ENCODE measurements at places on chromosomes 5 and 9.

GRCh38 chr5:116076496-116076895, 8.3 kb upstream of the COMMD10 start:
- DNase-seq: no peak

- DNase-seq: no peak
Observed at GRCh38 chr5:98275980-98276379, 497.5 kb upstream of the RGMB start.

DNA sequence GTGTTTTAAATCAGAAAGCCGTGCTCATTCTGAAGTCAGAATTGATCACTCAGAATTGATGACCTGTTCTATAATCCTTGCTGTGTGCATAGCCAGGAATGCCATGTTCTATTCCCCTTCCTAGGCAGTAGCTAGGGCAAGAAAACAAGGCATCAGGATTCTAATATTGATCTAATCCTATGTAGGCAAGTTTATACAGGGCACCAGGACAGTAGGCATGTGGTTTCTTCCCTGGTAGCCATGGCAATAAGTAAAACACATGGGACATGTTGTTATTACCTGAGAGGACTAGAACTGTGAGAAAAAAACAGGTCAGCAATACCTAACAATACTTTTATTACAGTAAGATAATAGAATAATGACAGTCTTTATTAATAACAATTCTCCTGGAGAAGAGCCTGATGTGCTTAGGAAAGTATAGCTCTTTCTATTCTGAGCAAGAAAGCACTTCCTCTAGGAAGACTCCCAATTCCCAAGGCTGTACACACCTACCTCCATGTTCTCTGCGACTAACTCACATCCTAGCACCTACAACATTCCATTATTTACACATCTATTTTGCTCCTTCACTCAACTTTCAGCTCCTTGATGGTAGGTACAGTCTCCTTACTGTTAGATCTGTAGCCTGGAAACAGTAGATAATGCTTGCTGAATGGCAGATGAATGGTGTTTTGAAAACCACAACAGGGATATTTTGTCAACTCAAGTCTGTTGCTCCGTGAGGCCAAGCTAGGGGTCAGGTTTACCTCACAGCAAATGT, 70.8 kb downstream of the STX17 start:
- DNase-seq: no peak

DNA sequence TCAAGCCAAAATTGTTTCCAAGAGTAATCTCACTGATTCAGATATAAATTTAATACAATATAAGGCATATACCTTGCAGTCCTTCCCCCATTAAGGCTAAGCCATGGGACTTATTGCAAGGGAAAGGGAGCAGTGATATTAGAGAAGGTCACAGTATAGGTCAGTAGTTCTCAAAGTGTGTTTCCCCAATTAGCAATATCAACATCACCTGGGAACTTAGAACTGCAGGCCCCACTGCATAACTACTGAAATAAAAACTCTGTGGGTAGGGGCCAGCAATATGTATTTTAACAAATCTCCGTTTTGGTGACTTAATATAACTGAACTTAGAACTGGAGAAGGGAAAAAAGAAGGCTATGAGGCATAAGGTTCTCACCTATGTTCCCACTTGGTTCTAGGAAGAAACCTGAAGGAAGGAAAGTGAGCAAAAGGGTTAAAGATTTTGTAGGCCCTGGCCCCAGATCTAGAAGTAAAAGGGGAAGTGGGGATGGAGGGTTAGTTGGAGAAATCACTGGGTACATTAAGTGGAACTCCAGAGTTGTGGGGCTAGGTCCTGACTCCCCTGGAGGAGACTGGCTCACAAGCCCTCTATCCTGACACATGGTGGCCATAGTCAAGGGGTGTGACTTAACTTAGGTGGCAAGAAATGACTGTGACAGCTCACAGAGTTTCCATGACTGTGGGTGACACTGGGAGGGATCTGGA, 40.7 kb downstream of the WDR36 start:
- DNase-seq: no peak

- no peak for DNase-seq
Observed at GRCh38 chr5:5327126-5327525, 95.4 kb upstream of the ICE1 start.
